Hepatic stellate cell (primary cell): ENCODE measurements at places on chromosomes 3 and 15.

GRCh38 chr3:164332831-164333802 is 745.2 kb downstream of the SI start:
- DNase-seq, result no peak

- no peak for DNase-seq
Observed at GRCh38 chr15:84840255-84840654, 23.1 kb downstream of the ALPK3 start.

DNA sequence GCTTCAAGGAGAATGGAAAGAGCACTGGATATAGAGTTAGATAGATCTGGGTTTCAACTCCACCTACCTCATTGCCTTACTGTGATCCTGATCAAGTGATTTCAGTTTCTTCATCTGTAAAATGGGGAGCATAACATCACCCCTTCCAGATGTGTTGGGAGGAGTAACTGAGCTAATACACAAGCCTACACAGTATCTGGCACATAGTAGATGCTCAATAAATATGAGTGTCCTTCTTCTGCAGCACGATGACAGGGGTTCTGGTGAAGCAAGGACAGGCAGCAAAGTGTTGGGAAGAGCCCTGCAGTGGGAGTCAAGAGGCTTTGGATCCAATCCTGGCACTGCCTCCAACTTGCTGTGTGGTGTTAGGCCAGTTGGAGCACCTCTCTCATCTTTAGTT is 270.0 kb downstream of the UACA start:
- DNase-seq, result no peak

GRCh38 chr3:134371542-134372324 is 2.5 kb downstream of the AMOTL2 start:
- DNase-seq, result peak; percentile 72

- DNase-seq, result no peak
Observed at GRCh38 chr3:45112939-45113338, 33.2 kb downstream of the CDCP1 start.

DNA sequence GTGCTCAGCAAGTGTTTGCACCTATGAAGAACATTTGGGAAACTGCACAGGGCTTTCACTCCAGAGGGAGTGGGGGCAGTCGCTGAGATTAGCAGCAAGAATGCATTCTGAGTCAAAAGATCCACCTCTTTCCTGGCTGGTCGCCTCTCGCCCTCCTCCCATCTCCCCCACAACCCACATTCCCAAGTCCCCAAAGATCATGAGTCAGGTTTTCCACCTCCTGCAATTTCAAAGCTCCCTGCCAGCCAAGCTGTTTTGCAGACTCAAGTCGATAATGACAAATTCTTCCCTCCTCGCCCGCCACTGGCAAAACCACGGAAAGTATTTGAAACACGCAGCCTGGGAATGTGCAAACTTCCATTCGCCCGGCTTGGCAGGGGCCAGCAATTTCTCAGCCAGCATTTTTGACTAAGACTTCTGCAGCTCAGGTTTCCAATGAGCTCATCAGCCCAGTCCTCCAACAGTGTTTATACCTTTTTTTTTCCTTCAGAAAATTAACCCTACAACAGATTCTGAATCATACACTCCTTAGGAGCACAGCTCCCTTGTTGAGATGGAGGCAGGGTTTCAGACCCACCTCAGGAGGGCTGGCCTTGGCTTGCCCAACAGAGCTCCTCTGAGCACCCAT is 181.4 kb downstream of the SMAD6 start:
- DNase-seq, result peak; percentile 90

GRCh38 chr3:160449636-160450598 is at the start of gene TRIM59:
Gene TRIM59, minus strand, starts transcription at chr3:160449786. Its CDS starts 10,603 bp downstream, at chr3:160439183.
- DNase-seq, result peak; percentile 97

DNA sequence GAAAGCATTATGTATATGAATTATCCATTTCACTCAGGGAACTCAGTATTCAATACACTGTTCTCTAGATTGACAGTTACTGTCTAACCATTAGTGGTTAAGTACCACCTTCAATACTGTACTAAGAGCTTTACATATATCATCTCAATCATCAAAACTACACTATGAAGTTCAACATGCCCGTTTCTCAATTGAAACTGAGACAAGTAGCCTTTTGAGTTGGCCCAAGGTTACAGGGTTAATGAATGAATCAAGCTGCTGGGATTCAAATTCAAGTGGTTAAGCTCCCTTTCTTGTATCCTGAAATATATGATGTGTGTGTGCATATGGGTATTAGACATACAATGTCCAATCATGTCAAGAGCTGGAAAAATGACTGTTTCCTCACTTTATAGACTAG is 5.8 kb downstream of the TASOR start:
- DNase-seq, result no peak
